ENCODE measurements at places on chromosomes 7 and 10. TPM values are rescaled to one million over a fixed set of nuclear protein-coding genes. Genes with fewer than 3 reads are reported as not detected.

Gene OPN4
- polyA plus RNA-seq, result not detected

Gene RNF32
- not detected for polyA plus RNA-seq

Gene PRPS1L1
- polyA plus RNA-seq, result not detected

Gene ZNF22
- 61.3 TPM for polyA plus RNA-seq

Gene ACBD7
- not detected for polyA plus RNA-seq

Gene NRG3
- not detected for polyA plus RNA-seq

Gene RPS24
- 888 TPM for polyA plus RNA-seq

Gene GPER1
- polyA plus RNA-seq, result 0.65 TPM

Gene GPR15LG
- not detected for polyA plus RNA-seq

Gene TNPO3
- 38.7 TPM for polyA plus RNA-seq

Gene SPDYE2B
- not detected for polyA plus RNA-seq

Gene CDC14C
- polyA plus RNA-seq, result not detected

Gene MXI1
- 56.1 TPM for polyA plus RNA-seq

Gene MEIG1
- 0.99 TPM for polyA plus RNA-seq

Gene ABCA13
- not detected for polyA plus RNA-seq

Gene ACTR3C
- polyA plus RNA-seq, result 7.6 TPM

Gene ALOX5
- polyA plus RNA-seq, result 120 TPM

Gene PRSS1
- not detected for polyA plus RNA-seq

Gene PRKG1
- polyA plus RNA-seq, result 0.21 TPM

Gene NCF1
- 589 TPM for polyA plus RNA-seq

Gene KCND2
- not detected for polyA plus RNA-seq

Gene MPP7
- polyA plus RNA-seq, result 4.7 TPM

Gene PON1
- not detected for polyA plus RNA-seq

Gene CTTNBP2
- not detected for polyA plus RNA-seq

Gene LDB3
- 0.24 TPM for polyA plus RNA-seq

Gene TCAF2
- 6.7 TPM for polyA plus RNA-seq

Gene PRLHR
- polyA plus RNA-seq, result not detected

Gene TRIM73
- polyA plus RNA-seq, result 1.4 TPM

Gene NEBL
- polyA plus RNA-seq, result not detected

Gene KIF11
- 0.60 TPM for polyA plus RNA-seq

Gene ASB4
- not detected for polyA plus RNA-seq

Gene TCF7L2
- polyA plus RNA-seq, result not detected
